ENCODE measurements at places on chromosomes 13 and 19.
A peak's percentile ranks its signal among the peaks of the same experiment; 100 is the strongest.

- DNase-seq = no peak
Observed at GRCh38 chr19:35307931-35308330, 16.0 kb downstream of the MAG start.

DNA sequence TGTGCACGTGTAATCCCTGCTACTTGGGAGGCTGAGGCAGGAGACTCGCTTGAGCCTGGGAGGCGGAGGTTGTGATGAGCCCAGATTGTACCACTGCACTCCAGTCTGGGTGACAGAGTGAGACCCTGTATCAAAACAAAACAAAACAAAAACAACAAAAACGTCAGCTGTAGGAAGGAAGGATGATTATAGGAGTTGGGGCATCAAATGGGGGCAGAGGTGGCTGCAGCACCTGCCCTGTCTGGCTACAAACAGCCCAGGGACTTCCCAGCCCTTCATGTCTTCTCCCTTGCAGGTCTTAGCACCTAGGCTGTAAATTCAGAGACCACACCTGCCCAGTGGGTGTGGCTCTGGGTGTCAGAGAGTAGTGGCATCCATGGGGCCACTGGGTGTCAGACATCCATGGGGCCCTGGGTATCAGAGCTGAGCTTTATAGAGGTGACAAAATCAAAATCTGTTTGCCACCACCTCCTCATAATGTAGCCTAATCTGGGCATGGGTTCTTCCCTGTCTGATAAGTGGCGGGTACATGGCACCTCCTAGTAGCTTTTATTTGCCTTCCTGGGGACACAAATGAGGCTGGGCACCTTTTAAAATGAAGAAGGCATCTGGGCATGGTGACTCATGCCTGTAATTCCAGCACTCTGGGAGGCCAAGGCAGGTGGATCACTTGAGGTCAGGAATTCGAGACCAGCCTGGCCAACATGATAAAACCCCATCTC, 4.7 kb upstream of the B3GNT3 start:
- DNase-seq = no peak

GRCh38 chr13:90365130-90365529, 982.4 kb upstream of the MIR17HG start:
- no peak for DNase-seq

DNA sequence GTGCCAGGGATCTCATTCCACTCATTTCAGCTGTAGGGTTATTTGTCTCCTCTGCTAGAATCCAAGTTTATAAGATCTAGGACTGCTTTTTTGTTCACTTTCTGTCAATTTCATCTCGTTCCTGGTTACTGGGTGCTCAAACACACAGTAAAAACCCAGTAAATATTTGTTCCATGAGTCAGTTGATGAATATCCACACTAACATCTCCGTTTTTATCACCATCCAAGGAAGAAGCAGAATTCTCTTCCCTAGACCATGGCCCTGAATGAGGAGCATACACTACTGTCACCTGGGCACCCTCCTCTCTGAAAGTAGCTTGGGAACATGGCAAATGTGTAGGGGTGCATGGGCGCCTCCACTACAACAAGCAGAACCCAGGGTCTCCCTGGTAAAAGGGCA, 390.8 kb downstream of the FOXO1 start:
- DNase-seq = no peak

GRCh38 chr13:96020155-96020575, 33.0 kb downstream of the UGGT2 start:
- DNase-seq = no peak

DNA sequence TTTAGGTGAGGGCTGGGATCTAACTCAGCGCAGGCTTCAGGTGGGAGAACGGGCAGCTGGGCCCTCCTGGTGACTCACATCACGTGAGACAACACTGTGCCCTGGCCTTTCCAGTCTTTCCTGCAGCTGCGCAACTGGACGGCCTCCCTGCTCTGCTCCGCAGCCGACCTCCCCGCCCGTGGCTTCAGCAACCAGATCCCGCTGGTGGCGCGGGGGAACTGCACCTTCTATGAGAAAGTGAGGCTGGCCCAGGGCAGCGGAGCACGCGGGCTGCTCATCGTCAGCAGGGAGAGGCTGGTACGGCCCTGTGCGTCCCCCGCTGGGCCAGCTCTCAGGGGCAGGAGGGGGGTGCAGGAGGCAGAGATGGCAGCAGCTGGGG, 8.8 kb downstream of the SPPL2B start:
- no peak for DNase-seq

GRCh38 chr13:28110414-28110813, 10.0 kb upstream of the FLT3 start:
- no peak for DNase-seq

DNA sequence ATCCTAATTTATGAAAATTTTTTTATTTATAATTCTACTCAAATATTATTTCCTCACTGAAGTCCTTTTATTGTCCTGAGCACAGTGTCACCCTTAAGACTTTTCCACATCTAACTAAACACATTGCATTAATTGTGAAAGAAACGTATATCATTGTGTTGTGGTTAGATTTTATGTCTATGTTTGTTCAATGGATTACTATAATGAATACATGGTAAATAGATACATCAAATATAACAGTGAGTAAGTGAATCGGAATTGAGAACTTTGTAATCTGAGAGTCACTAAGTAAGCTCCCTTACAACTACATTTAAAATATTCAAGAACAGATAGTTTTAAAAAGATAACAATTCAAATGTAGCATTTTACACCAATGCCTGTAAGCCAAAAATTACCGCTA, 417.6 kb upstream of the PCDH20 start:
- no peak for DNase-seq

DNA sequence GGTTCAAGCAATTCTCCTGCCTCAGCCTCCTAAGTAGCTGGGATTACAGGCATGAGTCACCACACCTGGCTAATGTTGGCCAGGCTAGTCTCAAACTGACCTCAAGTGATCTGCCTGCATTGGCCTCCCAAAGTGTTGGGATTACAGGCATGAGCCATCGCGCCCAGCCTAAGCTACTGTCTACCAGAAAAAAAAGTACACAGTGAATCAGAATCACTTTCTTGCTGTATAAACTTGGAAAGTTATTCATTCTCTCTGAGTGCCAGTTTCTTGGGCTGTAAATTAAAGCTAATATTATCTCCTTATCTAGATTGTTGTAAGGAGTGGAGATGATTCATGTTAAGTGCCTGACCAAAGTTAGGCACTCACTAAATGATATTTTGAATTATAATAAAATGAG, 242.8 kb downstream of the ENOX1 start:
- DNase-seq = no peak

- no peak for DNase-seq
Observed at GRCh38 chr13:32354040-32354439, 38.7 kb downstream of the BRCA2 start.

DNA sequence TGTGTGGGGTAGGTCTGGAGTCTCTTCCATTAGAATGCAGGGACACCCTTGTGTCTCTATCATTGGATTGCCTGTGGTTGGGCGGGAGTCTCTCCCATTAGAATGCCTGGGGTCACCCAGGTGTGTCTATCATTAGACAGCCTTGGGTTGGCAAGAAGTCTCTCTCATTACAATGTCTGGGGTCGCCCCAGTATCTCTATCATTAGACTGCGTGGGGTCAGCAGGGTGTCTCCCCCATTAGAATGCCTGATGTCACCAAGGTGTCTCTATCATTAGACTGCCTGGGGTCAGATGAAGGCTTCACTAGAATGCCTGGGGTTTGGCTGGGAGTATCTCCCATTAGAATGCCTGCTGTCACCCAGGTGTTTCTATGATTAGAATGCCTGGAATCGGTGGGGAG, 1539.0 kb downstream of the UQCRFS1 start:
- no peak for DNase-seq

DNA sequence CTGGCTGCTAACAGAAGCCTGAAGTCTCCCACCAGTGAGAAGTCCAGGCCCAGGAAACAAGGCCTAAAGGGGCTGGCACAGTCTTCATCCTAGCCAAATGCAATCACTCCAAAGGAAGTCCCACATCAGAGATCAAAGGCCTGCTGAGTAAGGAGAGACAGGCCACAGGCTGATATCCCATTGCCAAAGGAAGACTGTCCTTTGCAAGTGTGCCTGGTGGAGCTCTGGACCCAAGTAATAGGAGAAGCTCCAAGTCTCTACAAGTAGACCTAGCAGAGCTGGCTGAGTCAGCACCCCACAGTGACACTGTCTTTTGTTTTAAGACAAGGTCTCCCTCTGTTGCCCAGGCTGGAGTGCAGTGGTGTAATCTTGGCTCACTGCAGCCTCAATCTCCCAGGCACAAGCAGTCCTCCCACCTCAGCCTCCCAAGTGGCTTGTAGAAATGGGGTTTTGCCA, 4.5 kb downstream of the DBP start:
- DNase-seq = no peak

DNA sequence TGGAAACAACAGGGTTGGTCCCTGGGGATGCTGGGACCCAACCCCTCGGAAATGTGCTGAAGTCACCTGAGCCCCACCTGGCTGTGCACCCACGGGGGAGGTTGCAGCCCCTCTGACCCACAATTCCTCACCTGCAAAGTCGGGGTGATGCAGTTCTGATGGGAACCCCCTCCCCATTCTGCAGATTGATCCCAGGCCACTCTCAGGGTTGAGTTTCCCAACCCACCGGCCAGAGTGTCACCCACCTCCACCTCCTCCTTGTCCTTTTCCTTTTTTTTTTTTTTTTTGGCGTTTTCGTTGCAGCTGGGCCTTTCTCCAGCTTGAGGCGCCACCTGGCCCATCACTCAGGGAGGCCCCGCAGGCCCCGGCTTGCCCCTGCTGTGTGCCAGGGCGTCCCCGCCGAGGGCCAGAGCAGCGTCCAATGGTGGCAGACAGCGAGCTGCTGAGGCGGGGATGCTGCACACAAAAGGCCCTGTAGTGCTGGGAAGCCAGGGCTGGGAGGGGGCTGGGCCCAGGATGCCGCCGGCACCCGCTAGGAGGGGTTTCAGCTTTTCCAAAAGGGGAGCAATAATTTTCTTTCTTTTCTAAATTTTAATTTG, 4.6 kb downstream of the PIK3R2 start:
- DNase-seq = no peak

GRCh38 chr19:3094601-3095440, 659 bp downstream of the GNA11 start:
- DNase-seq = no peak

DNA sequence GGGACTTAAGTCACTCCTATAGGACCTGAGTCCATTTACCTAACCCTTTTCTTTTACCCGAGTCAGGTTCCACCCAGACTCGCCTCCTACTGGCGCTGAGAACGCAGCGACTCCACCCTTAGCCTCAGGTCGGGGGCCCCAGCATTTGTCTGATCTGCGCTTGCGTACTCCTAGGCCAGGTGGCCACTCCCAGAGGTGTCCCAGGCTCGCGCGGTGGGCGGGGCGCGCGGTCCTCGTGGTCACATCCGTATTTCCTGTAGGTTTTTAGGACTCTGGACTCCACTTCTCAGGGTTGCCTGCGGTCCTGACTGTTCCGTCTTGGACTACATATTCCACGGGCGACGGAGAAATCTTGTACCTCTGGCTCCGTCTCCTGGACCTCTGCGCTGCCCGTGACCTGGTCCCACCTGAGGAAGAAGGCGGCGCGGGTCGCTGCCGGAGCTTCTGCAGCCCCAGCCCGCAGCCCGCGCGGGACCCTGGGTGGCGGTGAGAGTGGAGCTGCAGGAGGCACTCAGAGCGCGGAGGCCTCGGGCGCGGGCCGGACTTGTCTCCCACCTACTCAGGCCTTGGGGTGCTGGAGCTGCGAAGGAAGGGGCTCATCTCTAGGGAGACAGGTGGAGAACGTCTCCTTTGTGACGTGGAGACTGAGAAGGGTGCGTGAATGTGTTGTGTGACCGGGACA, 11.0 kb upstream of the ZNF573 start:
- DNase-seq = no peak

- no peak for DNase-seq
Observed at GRCh38 chr13:27126859-27127258, 44.8 kb downstream of the USP12 start.

GRCh38 chr19:38737281-38737865, 6.9 kb downstream of the CAPN12 start:
- no peak for DNase-seq

- DNase-seq = no peak
Observed at GRCh38 chr13:40983725-40984667, 35.1 kb downstream of the ELF1 start.

DNA sequence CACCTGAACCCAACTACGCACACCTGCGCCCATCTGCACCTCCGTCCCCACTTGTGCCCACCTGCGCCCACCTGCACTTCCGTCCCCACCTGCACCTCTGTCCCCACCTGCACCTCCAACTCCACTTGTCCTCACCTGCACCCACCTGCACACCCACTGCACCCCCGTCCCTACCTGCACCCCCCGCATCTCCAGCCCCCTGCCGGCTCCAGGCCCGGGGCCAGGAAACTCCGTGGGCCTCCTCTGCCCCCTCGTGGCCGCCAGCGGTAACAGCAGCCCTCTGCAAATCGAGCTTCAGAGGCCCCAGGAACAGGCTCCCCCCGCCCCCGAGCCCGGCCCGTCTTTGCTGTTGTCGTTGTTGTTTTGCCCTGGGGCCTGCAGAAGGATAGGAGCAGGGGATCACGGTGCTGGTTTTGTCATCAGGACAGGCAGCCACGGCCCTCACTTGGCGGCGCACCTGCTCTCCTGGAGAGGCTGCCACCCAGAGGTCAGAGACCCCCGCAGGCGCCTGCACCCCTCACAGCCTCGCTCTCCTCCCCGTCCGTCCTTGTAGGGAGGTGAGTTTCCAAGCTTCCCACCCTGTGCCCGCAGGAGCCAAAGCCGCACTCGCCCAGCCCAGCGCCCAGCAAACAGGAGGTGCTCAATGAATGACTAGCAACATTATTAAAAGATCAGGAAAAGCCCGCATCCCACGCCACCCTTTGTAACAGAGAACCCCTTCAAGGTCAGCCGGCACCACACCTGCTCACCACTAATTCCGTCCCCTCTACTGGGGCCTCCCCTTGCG, 65.4 kb downstream of the GNG7 start:
- DNase-seq = peak; percentile 42

DNA sequence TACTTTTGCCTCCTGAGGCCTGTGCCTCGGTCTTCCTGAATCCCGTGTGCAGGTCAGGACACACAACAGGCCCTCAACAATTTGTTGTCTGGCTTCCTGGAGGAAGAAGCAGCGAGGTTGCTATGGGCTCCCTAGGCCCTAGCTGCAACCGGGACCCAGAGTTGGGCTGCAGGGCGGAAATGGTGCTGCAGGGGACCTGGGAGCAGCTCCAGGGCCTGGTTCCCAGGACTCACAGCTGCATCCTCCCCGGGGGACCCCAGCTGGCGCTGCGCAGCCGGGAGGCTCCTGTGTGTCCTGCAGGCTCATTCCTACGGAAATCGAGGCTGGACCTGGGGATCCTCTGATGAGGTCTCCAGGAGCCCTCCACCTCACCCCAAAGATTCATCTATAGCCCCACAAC, 999 bp upstream of the TNFAIP8L1 start:
- DNase-seq = no peak

DNA sequence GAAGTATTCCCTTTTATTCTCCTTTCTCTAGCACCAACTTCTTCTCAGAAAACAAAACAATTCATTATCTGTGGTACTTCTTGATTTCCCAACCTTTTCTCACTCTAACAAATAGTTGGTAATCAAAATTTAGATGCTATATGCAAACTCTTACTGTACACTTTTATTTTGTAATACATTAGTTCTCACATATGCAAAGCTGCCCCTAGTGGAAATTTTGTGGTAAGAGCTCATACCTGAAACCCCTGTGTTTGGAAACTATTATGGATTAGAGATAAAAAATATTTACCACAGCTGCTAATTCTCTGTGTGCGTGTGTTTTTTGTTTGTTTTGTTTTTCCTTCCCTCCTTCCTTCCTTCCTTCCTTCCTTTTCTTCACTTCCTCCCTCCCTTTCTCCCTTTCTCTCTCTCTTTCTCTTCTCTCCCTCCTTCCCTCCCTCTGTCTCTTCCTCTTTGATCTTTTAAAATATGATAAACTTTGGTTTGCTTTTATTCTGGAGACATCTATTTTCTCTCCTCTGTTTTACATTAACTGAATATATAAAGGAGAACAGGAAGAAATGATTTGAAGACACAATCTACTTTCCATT, 537.4 kb downstream of the SLITRK6 start:
- no peak for DNase-seq

GRCh38 chr13:48159401-48159800, 64.5 kb upstream of the MED4 start:
- no peak for DNase-seq
